WTC11 (cell line): ENCODE measurements at places on chromosomes 12 and 14.

DNA sequence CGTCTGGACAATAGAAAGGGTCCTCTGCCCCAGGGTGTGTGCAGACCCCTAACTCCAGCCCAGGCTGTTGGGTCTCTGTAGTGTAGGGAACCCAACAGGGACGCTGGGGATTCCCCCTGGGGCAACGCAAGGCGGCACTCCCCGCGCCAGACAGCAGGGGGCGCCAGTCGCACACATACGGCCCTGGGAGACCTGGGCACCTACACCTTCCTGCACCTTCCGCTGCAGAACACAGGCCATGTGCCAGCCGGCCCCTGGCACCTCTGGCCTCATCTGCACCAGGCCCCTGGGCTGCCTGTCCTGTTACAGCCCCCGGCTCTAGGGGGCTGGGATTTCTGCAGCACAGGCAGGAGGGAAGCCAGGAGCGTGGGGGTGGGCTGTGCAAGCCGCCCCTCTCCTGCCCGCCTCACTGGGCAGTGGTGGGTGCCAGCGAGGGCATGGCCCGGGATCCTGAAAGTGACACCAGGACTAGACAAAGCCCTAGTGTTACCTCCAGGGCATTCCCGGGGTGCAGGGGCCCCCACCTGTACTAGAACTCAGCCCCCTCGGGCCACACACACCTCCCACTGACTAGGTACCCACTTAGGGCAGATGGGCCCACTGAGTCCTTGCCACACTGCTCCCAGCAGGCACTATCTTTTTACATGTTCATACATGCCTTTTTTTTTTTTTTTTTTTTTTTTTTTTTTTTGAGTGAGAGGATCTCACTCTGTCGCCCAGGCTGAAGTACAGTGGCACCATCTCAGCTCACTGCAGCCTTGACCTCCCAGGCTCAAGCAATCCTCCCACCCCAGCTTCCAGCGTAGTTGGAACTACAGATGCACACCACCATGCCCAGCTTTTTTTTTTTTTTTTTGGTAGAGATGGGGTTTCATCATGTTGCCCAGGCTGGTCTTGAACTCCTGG is 37.5 kb downstream of the CCNK start:
- H3K27me3 ChIP-seq = no peaks in the 10 kb centered on the region
- H3K36me3 ChIP-seq = no peaks in the 10 kb centered on the region

GRCh38 chr14:92986254-92987147 is 63.6 kb downstream of the CHGA start:
- no peak overlapping the region for H3K27ac ChIP-seq
- H3K4me1 ChIP-seq = 0 out of 2 replicates have a peak, but pooled peaks cover 4% of the 10 kb centered on the region
- DNase-seq = no peak
- H3K27me3 ChIP-seq = no peaks in the 10 kb centered on the region
- peaks cover 19% of the 10 kb centered on the region for H3K36me3 ChIP-seq

- no peak overlapping the region for H3K4me3 ChIP-seq
- no peaks in the 10 kb centered on the region for H3K36me3 ChIP-seq
- H3K27ac ChIP-seq = no peak overlapping the region
- no peak for DNase-seq
- H3K4me1 ChIP-seq = no peaks in the 10 kb centered on the region
- no peaks in the 10 kb centered on the region for H3K27me3 ChIP-seq
Measured at GRCh38 chr12:58570411-58570810, 349.9 kb downstream of the LRIG3 start.

DNA sequence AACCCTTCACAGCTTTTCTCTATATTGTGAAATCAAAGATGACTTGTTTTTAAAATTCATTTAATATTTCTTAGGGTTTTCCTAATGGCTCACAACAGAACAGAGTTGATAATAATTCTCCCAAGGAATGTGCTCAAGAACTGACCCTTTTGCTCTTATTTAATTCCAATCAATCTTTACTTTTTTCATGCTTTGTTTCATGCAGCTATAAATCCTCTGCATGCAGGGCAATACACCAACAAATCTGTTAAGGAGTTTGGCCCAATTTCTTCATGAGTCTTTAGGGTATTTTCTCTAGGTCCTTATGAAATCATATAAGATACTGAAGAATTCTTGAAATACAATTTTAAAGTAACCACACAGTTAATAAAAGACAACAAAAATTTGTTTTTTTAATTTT is 264.2 kb downstream of the SLC6A15 start:
- H3K27ac ChIP-seq = no peak overlapping the region
- DNase-seq = no peak
- no peaks in the 10 kb centered on the region for H3K36me3 ChIP-seq
- H3K4me1 ChIP-seq = peaks cover 5% of the 10 kb centered on the region; the same call in 1 of the 2 replicates
- no peaks in the 10 kb centered on the region for H3K27me3 ChIP-seq

DNA sequence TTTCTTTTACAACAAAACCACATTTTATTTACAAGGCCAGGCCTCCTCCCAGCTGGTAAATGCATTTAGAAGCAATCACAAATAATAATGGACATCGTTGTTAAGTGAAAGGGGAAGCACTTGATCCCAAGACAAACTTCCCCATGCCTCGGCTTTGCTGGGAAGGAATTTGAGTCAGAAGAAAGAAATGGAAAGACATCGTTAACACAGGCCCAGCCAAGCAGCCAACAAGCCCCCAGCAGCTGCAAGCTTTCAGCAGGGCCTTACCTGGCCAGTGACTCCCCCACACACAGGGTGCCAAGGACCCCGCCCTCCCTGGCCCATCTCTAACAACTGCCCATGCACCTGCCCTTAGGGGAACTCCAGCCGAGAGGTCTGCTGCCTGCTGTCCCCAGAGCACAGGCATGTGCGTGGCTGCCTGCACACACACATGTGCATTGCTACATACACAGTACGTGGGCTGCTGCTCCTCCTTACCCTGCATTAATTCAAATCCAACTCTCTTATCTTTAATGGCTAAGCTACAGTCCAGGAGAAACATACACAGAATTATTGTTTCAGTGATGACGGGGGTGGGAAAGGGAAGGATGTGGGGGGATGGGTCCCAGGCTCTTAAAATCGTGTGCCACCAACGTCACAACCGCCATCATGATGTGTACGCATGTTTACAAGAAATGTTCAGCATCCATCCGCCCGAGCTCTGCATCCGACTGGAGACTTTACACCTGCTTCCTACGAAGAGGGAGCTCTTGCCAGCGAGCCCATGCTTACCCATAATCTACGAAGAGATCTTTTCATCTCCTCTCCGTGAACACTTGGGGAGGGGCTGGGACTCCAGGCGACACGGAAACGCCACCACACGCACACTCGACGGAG is 9.8 kb downstream of the BCL11B start:
- peak overlapping the region; percentile 91 for H3K27ac ChIP-seq
- peaks cover 96% of the 10 kb centered on the region for H3K4me1 ChIP-seq
- DNase-seq = no peak
- peak overlapping the region; percentile 57 for H3K4me3 ChIP-seq
- H3K27me3 ChIP-seq = no peaks in the 10 kb centered on the region; the same call in 1 of the 2 replicates

DNA sequence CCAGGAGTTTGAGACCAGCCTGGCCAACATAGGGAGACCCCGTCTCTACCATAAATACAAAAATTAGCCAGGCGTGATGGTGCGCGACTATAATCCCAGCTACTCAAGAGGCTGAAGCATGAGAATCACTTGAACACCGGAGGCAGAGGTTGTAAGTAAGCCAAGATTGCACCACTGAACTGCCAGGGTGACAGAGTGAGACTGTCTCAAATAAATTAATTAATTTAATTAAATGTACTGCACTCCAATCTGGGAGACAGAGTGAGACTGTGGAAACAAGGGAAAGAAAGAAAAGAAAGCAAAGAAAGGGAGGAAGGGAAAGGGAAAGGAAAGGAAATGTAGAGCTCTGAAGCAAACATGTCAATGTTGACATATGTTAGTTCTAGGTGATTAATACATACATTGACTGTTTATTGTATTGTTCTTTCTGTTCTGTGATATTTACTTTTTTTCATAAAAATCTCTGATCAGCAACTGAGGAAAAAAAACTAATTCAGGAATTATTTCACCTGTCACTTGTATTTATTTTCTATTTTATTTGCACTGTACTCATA is 99.6 kb downstream of the DENND5B start:
- peaks cover 15% of the 10 kb centered on the region for H3K4me1 ChIP-seq
- H3K27ac ChIP-seq = no peak overlapping the region

GRCh38 chr14:71399057-71399487 is 491.8 kb downstream of the PCNX1 start:
- DNase-seq = no peak
- no peaks in the 10 kb centered on the region for H3K27me3 ChIP-seq
- H3K4me1 ChIP-seq = peaks cover 25% of the 10 kb centered on the region
- H3K36me3 ChIP-seq = no peaks in the 10 kb centered on the region

DNA sequence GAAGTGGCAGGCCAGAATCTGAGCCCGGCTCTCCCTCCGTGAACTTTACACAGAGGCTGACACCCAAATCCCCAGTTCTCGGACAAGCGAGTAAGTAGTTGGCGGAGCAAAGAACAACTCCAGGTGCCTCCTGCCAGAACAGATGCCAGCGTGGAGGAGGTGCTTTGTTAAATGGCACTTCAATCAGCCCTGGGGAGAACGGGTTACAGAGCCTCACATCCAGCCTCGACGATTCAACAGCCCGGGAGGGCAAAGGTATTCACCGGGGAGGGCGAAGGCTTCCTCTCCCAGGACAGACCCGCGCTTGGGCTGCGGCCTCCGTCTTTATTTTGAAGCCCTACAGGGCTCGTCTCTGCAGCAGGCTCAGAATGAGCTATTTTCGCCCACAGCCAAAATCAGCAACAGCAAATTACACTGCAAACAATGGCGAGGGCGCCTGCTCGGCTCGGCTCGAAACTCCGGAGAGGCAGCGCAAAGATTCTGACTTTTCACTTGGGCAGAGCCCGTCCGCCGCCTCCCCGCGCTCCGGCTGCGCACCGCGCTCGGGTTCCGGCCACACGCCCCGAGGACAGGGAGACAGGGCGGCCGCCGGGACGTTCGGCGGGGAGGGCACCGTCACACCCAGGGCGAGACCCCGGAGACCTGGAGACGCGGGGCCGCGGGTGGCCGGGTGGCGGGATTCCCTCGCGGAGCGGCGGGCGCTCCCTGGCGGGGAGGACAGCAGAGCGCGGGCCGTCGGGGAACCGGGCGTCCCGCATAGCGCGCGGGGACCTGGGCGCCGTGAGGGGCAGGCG is 811 bp downstream of the TMCC3 start:
- H3K27ac ChIP-seq = no peak overlapping the region
- peak overlapping the region; percentile 84 for H3K4me3 ChIP-seq
- H3K27me3 ChIP-seq = peaks cover 45% of the 10 kb centered on the region
- no peaks in the 10 kb centered on the region for H3K36me3 ChIP-seq
- peak; percentile 47 for DNase-seq

- peak within 1 kb of the TSS; percentile 93 for H3K27ac ChIP-seq
- peak within 1 kb of the TSS; percentile 75 for H3K4me3 ChIP-seq
- DNase-seq = no peak
Measured at GRCh38 chr14:22883173-22883976, at the start of gene REM2. Gene REM2, plus strand, starts transcription at chr14:22883222. Its CDS starts 66 bp downstream, at chr14:22883288.

- peaks cover 21% of the 10 kb centered on the region for H3K4me1 ChIP-seq
- H3K4me3 ChIP-seq = no peak overlapping the region
- no peak for DNase-seq
Measured at GRCh38 chr12:49636574-49636973, 13.2 kb downstream of the PRPF40B start.

DNA sequence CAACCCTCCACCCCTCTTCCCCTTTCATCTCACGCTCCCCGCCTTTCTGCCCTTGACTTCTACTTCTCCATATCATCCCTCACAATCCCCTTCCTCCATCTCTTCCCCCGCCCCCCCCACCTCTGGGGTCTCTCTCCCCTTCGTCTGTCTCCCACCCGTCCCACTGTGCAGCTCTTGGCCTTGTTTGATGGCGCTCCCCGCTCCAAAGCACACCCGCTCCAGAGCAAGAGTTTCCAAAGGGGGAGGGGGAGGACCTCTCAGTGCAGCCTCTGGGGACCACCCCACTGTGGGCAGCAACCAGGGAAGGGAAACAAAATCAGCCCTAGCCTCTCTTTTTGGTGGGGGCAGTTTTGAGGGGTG is 774 bp downstream of the CHGA start:
- H3K27ac ChIP-seq = no peak overlapping the region
- DNase-seq = no peak

GRCh38 chr12:100460702-100461101 is 13.0 kb upstream of the NR1H4 start:
- no peaks in the 10 kb centered on the region for H3K27me3 ChIP-seq
- DNase-seq = no peak
- 0 out of 2 replicates have a peak overlapping the region, but pooled peaks have one; percentile 9 for H3K27ac ChIP-seq
- H3K4me3 ChIP-seq = no peak overlapping the region
- peaks cover 10% of the 10 kb centered on the region for H3K4me1 ChIP-seq

DNA sequence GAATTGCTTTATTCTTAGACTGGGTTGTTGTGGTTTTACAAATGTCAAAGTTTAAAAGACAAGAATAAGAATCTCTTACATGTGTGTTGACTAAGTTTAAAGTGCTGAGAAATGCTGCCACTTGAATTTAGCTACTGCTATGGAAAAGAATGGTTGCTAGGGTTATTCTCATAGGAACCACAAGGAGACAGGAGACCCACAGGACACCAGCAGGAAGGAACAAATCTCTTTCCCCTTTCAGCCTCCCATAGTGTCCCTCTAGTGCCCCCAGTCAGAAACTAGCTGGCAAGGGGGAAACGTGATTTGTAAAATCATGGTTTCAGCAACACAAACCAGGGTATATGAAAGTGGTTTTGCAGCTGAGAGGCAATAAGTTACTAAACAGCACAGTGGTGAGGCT is 102.7 kb downstream of the ST8SIA1 start:
- no peak overlapping the region for H3K4me3 ChIP-seq
- peaks cover 7% of the 10 kb centered on the region; the same call in 1 of the 2 replicates for H3K4me1 ChIP-seq
- H3K27me3 ChIP-seq = no peaks in the 10 kb centered on the region
- no peaks in the 10 kb centered on the region for H3K36me3 ChIP-seq

DNA sequence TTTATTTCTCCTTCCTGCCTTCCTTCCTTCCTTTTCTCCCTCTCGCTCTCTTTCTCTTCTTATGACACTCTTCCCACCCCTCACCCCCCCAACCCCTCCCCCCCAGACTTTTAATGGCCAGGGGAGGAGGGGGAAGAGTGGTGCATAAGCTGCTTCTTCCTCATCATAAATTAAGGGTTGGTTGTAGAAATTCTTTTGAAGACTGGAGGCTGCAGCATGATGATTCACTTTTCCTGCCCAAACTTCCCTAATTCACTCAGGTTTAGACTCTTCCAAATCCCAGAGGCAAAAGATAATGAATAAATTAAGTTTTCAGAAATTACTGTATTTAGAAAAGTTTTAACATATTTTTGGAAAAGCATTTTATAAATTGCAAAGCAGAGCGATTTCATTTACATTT is 58.2 kb downstream of the GRIP1 start:
- H3K4me3 ChIP-seq = no peak overlapping the region
- no peak for DNase-seq
- H3K36me3 ChIP-seq = no peaks in the 10 kb centered on the region
- peaks cover 27% of the 10 kb centered on the region for H3K4me1 ChIP-seq

GRCh38 chr14:73764406-73765280 is 50.5 kb upstream of the PNMA1 start:
- H3K27me3 ChIP-seq = peaks cover 17% of the 10 kb centered on the region
- peaks cover 40% of the 10 kb centered on the region for H3K4me1 ChIP-seq
- H3K27ac ChIP-seq = no peak overlapping the region

- no peak overlapping the region for H3K4me3 ChIP-seq
- H3K27me3 ChIP-seq = peaks cover 42% of the 10 kb centered on the region
- no peak overlapping the region for H3K27ac ChIP-seq
- peaks cover 12% of the 10 kb centered on the region for H3K36me3 ChIP-seq
Measured at GRCh38 chr14:23335623-23336022, 14.4 kb downstream of the PABPN1 start.

- H3K4me1 ChIP-seq = no peaks in the 10 kb centered on the region
- H3K36me3 ChIP-seq = peaks cover 23% of the 10 kb centered on the region
- H3K4me3 ChIP-seq = no peak overlapping the region
- H3K27me3 ChIP-seq = no peaks in the 10 kb centered on the region
- no peak for DNase-seq
Measured at GRCh38 chr14:102910442-102910841, 12.0 kb upstream of the AMN start.

- H3K27ac ChIP-seq = peak overlapping the region; percentile 53; the same call in 1 of the 2 replicates
- H3K4me1 ChIP-seq = peaks cover 9% of the 10 kb centered on the region; the same call in 1 of the 2 replicates
- H3K27me3 ChIP-seq = peaks cover 4% of the 10 kb centered on the region
- DNase-seq = no peak
- H3K36me3 ChIP-seq = peaks cover 42% of the 10 kb centered on the region
Measured at GRCh38 chr12:124328636-124329035, 33.7 kb downstream of the RFLNA start.
